ENCODE measurements at places on chromosomes 11 and 22. TPM values are rescaled to one million over a fixed set of nuclear protein-coding genes. Genes with fewer than 3 reads are reported as not detected.

FLRT1 gene
- total RNA-seq: 7.9 TPM

XKR3 gene
- total RNA-seq: not detected

SLN gene
- not detected for total RNA-seq

P4HA3 gene
- total RNA-seq: 1.7 TPM

TMPRSS5 gene
- total RNA-seq: 2.3 TPM

SSH3 gene
- total RNA-seq: 50.4 TPM

SCUBE2 gene
- total RNA-seq: 1.7 TPM

OR2AG2 gene
- 0.11 TPM for total RNA-seq

MRGPRE gene
- total RNA-seq: not detected

SLC37A4 gene
- total RNA-seq: 29.6 TPM

TSPAN32 gene
- total RNA-seq: 1.2 TPM

TRMT2A gene
- 78.1 TPM for total RNA-seq

BIK gene
- total RNA-seq: 9.9 TPM

HBD gene
- 3.0 TPM for total RNA-seq

CYB5R3 gene
- total RNA-seq: 94.7 TPM

NRIP3 gene
- 1.5 TPM for total RNA-seq

DBX1 gene
- not detected for total RNA-seq

SLC22A6 gene
- total RNA-seq: not detected

CNIH2 gene
- total RNA-seq: 10.2 TPM

DERL3 gene
- 24.8 TPM for total RNA-seq

ARHGAP32 gene
- total RNA-seq: 39.3 TPM

SLC43A1 gene
- total RNA-seq: 2.8 TPM

C11orf52 gene
- 7.9 TPM for total RNA-seq

PNPLA2 gene
- 41.3 TPM for total RNA-seq

NRGN gene
- 2.7 TPM for total RNA-seq

PDE3B gene
- 12.3 TPM for total RNA-seq

IL17REL gene
- 0.31 TPM for total RNA-seq
